Retinal pigment epithelial cell (primary cell): ENCODE measurements at places on chromosomes 3 and 15.

DNA sequence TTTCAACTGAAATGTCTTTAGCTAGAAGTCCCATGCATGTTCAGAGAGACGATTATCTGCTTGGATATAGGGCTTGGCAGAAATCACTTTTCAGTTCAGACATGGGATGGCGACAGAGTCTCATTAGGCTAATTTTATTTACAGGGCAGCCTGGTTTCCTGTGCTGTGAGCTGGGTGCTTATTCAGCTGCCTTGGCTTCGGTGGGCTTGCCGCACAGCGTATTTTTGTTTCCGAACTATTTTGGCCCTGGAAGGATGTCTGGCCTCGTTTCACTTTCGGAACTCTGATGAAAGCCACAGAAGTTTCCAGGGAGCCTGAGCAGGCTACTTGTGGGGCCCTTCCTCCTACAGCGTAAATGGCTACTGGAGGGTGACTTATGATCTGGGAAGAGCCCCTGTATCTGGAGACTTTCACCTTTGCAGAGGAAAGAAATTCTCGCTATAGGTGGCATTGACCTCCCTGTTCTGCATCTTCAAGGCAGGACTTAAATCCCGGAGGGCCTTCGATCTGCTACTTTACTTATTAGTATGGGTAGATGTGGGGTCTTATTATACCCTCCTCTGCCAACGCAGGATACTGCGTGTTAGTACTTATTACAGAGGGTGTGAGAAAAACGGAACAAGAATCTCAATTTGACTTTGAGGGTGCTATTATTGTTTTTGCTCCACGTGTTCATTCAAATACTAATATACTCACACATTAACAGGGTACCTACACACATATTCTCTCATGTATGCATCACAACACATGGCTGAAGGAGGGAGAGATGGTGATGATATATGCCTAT, 364.0 kb upstream of the RBMS3 start:
- DNase-seq = peak; percentile 45

DNA sequence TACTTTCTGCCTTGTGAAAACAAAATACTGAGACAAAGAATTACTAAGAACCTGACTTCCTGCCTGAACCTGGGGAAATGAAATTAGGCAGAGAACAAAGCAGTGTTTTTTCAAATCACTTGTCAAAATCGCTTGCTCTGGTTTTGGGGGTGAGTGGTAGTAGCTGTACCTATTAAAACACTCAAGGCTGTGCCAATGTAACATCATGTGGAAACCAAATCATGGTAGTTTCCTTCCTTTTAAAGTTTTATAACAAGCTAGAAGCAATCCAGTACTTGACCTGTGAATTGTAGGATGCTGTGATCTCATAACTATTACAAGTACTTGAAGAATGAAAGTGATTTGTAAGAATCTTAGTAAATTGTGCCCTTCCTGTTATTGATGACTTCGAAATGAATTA, 6.7 kb downstream of the CMTM8 start:
- DNase-seq = no peak

- DNase-seq = no peak
Observed at GRCh38 chr15:79394231-79394630, 37.9 kb upstream of the MINAR1 start.

- no peak for DNase-seq
Observed at GRCh38 chr3:194485468-194485880, 1.3 kb downstream of the ATP13A3 start.

- no peak for DNase-seq
Observed at GRCh38 chr3:148727231-148727630, 29.5 kb downstream of the AGTR1 start.

DNA sequence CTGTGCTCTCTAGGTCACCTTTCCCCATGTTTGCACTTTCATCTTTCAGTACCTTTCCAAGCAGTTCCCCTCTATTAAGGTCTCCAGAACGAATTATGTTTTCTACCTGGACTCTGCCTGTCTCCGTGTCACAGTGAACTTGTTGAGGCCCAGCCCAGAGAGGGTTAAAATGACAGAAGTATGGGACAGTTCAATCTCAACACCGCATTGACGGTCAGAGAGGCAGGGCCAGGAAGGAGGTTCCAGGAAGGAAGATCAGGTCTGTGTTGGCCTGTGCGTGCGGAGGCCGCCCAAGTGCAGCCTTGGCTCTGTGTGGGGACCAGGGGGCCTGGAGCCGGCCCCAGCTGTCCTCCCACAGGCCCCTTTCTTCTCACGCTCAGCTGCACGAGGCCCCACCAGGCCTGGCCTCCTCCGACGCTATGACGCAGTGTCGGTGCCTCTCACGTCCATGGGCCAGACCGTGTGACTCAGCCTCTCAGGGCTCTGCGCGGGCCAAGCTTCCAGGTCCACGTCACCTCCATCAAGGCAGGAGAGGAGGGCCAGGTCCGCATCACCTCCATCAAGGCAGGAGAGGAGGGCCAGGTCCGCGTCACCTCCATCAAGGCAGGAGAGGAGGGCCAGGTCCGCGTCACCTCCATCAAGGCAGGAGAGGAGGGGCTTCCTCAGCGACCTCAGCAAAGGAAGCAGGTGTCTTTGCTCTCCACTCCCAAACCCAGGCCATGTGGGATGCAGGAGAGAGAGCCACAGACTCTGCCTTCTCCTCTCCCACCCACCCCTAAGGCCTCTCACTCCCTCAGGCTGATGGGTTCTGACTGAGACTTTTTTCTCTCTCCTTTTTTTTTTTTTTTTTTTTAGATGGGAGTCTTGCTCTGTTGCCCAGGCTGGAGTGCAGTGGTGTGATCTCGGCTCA, 83.1 kb downstream of the CPN2 start:
- DNase-seq = no peak

DNA sequence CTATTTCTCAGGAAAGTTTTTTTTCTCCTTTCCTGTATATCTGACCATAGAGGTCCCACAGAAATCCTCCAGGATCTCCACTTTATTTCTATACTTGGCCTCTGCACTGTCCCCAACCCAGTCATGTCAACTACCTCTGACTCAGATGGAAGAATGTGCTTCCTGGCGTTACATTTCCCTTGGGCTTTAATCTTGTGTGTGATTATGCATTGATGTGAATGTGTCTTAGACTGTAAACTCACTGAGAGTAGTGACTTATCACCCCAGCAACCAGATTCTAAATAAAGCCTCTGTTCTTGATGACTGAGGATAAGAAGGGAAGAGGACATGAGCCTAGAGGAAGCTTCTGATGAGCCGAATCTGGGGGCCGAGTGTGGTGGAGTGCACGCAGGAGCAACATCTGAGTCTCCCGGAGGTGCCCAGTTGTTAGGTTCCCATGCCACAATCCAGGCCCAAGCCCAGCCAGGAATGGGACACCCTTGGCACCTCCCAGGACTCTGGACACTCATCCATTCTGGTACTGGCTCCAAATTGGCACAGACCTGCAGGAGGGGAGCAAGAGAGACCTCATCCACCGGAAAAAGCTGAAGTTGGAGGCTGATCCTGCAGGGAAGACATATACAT, 32.1 kb upstream of the HEG1 start:
- peak; percentile 84 for DNase-seq

GRCh38 chr15:64681424-64682024, 93.9 kb downstream of the RBPMS2 start:
- peak; percentile 20 for DNase-seq

- no peak for DNase-seq
Observed at GRCh38 chr3:187935623-187936156, 190.4 kb upstream of the BCL6 start.

GRCh38 chr3:125684199-125684598, 88.9 kb upstream of the OSBPL11 start:
- no peak for DNase-seq

DNA sequence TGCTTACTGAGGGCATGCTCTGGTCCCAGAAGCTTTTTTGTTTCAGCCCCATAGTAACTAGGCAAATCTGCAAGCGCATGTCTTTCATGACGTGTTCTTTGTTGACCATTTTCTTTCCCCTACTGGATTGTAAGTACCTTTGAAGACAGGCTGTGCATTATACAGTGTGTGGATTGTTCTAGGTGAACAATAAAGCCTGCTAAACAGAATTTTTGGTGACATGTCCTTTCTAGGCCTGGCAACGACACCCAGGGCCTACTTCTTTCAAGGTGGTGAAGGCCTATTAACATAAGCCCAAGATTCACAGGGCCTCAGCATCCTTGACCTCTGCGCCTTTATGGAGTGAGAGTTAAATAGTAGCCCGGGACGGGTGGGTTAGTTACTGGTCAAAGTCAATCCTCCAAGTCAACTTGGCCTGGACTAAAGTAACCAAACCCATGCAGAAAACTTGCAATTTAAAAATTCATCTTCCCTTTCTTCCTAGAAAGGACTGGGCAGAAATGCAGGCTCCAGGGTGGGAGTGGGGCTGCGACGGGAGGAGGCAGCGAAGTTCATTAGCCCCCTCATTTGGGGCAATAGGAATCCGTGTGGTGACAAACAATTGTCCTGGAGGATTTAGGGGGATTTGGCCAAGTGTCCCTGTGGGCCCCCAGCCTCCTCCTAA, 37.6 kb upstream of the TRIM71 start:
- DNase-seq = no peak

DNA sequence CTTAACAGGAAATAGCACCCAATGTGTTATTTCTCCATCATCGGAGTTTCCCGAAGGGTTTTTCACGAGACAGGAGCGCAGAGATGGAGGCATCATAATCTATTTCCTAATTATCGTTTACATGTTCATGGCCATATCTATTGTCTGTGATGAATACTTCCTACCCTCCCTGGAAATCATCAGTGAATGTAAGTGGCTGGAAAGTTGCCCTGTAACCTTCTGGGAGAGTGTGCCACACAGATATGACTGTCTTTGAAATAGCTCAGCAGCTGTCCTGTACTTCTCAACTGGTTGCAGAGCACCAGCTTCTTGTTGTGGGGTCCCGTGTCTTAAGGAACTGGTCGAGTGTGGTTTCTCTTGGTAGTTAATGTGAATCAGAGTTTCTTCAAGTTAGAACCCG, 1.1 kb downstream of the SLC24A5 start:
- DNase-seq = no peak

DNA sequence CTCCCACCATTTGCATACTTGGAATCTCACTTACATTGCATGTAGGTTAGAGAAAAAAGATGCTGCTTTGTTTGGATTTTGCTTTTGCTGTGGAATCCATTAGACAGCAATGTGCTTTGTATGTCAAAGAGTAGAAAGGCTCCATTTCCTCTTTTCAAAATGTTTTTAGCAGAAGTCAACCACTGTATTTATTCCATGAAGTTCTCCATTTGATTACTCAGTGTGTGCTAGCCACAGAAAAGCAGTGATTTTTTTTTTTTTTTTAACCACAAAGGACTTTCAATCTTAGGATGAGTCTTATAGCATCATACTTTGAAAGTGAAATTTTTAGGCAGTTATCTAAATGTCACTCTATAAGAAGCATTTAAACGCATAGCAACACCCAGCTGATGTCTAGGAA, 285.0 kb upstream of the ADAMTS9 start:
- DNase-seq = no peak

- no peak for DNase-seq
Observed at GRCh38 chr3:13192471-13193213, 119.4 kb upstream of the IQSEC1 start.

DNA sequence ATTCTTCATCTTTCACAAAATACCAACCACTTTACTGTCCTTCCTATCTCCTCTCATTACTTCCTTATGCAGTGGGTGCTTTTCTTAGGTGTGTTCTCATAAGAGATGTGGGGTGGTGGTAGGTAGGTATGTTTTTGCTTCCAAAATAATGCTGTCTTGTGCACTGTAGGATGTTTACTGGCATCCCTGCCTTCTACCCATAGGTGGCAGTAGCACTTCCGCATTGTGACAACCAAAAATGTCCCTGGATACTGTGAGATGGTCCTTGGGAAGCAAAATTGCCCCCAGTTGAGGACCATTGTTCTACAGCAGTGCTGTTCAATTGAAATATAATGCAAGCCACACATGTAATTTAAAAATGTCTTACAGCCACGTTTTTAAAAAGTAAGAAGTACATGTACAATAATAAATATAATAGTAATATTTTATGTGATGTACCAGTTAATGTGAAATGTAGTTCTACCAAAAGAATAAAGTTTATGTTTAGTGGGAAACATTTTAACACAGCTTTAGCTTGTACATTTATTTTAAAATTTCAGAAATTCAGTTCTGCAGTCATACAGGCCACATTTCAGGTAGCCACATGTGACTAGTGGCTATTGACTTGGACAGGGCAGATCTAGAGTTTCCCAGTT, 75.2 kb downstream of the NEO1 start:
- DNase-seq = no peak

GRCh38 chr3:115350606-115351005, 203.5 kb upstream of the ZBTB20 start:
- DNase-seq = no peak

DNA sequence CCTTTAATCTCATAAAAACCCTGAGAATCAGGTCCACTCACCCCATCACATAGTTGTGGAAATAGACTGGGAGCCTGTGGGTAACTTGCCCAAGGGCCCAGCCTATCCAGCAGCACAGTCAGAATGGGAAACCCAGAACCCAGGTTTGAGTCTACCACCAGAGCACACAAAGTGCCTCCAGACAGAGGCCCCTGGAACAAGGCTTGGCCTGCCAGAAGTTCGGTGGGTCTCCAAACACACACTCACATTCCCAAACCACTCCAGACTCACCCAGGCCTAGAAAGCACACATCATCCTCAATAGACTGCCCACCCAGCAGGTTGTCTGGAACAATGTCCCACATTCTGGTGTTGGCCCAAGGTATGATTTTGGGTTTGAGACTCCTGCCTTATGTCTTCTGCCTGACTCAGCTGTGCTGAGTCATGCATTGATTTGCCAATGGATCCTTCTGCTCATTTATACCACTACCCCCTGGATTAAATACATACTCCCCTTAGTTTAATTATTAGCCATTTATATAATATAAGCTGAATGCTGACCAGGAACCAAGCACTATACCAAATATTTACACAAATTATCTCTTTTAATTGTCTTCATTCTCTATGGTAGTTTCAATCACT, 4.5 kb downstream of the SLC12A8 start:
- DNase-seq = no peak

GRCh38 chr3:170621256-170621655, 35.4 kb upstream of the SLC7A14 start:
- DNase-seq = no peak

- peak; percentile 13 for DNase-seq
Observed at GRCh38 chr15:79682285-79682684, 214.5 kb downstream of the MTHFS start.

GRCh38 chr3:121817753-121818152, 17.1 kb downstream of the IQCB1 start:
- no peak for DNase-seq

DNA sequence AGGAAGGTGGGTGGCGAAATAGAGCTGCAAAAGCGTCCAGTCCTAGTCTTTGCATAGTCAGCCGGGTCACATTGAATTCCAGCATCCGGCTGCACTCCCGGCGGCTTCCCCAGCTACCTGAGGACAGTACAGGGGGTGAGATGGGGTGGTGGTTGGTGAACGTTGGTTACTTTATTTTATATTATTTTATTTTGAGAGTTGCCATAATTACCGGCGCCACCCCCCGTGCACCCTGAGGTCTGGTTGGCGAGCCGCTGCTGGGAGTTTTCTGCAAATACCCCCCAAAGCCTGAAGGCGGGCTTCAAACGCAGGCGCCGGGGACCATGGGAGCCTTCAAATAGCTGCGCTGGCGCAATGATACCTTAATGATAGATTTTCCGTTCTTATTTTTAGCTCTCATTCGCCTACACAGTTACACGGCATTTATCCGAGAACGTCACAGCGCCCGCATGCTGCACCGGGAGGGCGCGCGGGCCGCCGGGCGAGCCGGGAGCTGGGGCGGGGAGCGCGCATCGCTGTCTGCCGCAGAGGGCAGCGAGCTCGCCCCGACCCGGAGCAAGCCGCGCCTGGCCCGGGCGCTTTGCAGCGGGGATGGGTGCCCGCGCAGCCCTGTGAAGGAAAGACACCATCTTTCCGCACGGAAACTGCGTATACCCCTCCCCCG, 756 bp upstream of the RASGRF1 start:
- DNase-seq = no peak

GRCh38 chr3:129554356-129555152, 11.6 kb downstream of the H1-8 start:
- no peak for DNase-seq
